Fibroblast of lung (primary cell): ENCODE measurements at places on chromosomes 11 and 22.

- DNase-seq = no peak
- H3K4me1 ChIP-seq = peaks cover 12% of the 10 kb centered on the region
- H3K36me3 ChIP-seq = no peaks in the 10 kb centered on the region
- H3K27ac ChIP-seq = no peak overlapping the region
These were observed 188.2 kb upstream of the ARHGAP20 start for GRCh38 chr11:110900426-110900825.

DNA sequence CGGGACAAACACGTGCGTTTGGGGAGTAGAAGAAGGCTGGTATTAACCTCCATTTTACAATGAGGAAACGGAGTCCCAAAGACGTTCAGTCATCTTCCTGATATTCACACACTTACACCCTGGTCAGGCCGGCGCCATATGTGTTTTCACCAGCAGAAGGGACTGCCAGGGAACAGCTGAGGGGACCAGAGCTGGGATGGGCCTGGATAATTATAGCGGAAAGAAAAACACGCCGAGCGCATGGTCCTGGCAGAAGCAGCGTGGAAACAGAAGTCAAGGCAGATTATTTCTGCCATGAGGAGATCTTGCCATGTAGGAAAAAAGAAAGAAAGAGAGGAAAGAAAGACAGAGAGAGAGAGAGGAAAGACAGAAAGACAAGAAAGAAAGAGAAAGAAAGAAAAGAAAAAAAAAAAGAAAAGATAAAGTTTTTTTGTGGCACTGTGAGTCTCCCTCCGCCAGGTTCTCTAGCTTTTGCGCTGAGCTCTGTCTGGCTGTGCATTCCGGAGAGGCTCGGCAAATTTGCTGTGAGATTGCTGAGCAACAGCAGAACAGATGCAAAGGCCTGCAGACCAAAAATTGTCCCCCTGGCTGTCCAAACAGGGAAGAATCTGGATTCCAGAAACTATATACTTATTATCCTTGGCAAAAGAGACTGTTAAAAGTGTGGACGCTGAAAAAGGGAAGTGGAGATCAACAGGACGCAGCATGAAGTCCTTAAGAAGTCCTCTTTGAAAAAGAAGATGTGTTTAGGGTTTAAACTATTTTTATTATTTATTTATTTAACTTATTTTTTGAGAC lies 1.3 kb upstream of the UCP2 start:
- peak overlapping the region; percentile 74 for H3K4me3 ChIP-seq
- peak overlapping the region; percentile 90 for H3K27ac ChIP-seq
- peaks cover 3% of the 10 kb centered on the region for H3K4me1 ChIP-seq
- DNase-seq = no peak
- no peaks in the 10 kb centered on the region for H3K27me3 ChIP-seq

DNA sequence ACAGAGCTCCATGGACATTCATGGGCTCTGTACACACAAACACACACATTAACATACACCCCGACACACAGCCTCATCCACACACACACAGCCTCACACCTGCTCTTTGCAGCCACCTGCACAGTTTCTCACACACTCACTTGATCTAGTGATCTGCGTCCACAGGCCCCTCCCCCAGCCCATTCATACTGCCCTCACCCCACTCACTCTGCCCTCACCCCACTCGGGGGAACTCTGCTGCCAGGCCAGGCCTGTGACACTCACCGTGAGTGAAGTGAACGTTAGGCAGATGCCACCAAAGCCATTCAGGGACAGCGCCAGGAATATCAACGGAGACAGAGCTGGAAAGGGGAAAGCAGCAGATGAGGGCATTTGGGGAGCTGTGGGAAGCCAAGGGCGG lies 15.0 kb downstream of the SLC43A1 start:
- no peak for DNase-seq
- no peak overlapping the region for H3K4me3 ChIP-seq
- H3K27me3 ChIP-seq = no peaks in the 10 kb centered on the region
- no peak overlapping the region for H3K27ac ChIP-seq
- H3K36me3 ChIP-seq = peaks cover 4% of the 10 kb centered on the region

- H3K27ac ChIP-seq = no peak overlapping the region
- DNase-seq = peak; percentile 84
- peaks cover 5% of the 10 kb centered on the region for H3K4me1 ChIP-seq
- no peaks in the 10 kb centered on the region for H3K36me3 ChIP-seq
- H3K27me3 ChIP-seq = no peaks in the 10 kb centered on the region
These were observed 28.0 kb upstream of the RRAS2 start for GRCh38 chr11:14386895-14387480.

- H3K27ac ChIP-seq = no peak overlapping the region
- H3K27me3 ChIP-seq = no peaks in the 10 kb centered on the region
- DNase-seq = no peak
- H3K4me3 ChIP-seq = no peak overlapping the region
These were observed 3.2 kb upstream of the CACNA1I start for GRCh38 chr22:39567135-39567946.

DNA sequence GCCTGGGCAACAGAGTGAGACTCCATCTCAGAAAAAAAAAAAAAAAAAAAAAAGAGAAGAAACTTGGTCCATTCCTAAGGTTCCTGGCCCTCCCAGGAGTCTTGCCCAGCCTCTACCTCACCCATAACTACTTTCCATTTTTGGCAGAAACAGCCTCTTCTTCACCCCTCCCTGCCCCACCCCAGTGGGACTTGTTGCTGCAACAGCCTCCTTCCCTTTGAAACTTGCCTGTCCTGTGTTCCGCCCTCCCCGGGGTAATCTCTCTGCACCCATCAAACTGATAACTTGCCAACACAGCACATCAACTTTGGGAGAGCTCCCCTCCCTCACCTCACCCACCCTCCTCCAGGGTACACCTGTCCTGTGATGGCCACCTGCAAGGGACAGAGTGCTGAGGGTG lies 10.0 kb upstream of the FAM83F start:
- no peak overlapping the region for H3K27ac ChIP-seq
- DNase-seq = no peak
- H3K36me3 ChIP-seq = no peaks in the 10 kb centered on the region
- no peaks in the 10 kb centered on the region for H3K4me1 ChIP-seq
- peaks cover 3% of the 10 kb centered on the region for H3K27me3 ChIP-seq

GRCh38 chr11:2460540-2461252 lies 15.9 kb downstream of the KCNQ1 start:
- no peak for DNase-seq
- no peaks in the 10 kb centered on the region for H3K36me3 ChIP-seq
- no peaks in the 10 kb centered on the region for H3K4me1 ChIP-seq
- no peaks in the 10 kb centered on the region for H3K27me3 ChIP-seq

DNA sequence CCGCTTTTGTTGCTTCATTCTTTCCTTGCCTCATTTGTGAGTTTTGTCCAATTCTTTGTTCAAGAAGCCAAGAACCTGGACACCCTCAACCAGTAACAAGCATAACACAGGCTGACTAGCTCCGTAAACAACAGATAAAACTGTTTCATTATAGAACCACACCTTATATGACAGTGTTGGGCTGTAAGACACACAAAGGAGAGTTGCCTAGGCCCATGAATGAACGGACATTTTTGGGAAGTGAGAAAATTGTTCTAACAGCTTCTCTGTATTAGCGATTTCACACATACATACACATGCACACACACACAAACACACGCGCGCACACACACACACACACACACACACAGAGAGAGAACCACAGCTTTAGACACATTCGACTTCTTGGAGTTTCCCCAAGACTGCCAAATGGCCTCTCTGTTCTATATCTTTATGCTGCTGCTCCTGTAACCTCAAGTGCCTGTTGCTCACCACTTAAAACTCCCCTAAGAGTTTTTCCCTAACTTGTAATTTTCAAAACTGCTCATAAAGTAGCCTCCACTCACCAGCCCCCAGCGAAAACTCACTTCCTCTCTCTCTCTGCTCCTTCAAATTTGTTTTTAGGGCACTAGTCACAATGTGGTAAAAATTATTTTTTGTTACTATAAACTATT lies 35.9 kb downstream of the CTSC start:
- H3K27me3 ChIP-seq = no peaks in the 10 kb centered on the region
- H3K27ac ChIP-seq = no peak overlapping the region
- H3K36me3 ChIP-seq = no peaks in the 10 kb centered on the region
- no peaks in the 10 kb centered on the region for H3K4me1 ChIP-seq

- no peak overlapping the region for H3K27ac ChIP-seq
- no peaks in the 10 kb centered on the region for H3K27me3 ChIP-seq
- H3K36me3 ChIP-seq = peaks cover 1% of the 10 kb centered on the region
- peaks cover 14% of the 10 kb centered on the region for H3K4me1 ChIP-seq
- H3K4me3 ChIP-seq = no peak overlapping the region
- no peak for DNase-seq
These were observed 32.4 kb downstream of the SPECC1L start for GRCh38 chr22:24303007-24303406.

DNA sequence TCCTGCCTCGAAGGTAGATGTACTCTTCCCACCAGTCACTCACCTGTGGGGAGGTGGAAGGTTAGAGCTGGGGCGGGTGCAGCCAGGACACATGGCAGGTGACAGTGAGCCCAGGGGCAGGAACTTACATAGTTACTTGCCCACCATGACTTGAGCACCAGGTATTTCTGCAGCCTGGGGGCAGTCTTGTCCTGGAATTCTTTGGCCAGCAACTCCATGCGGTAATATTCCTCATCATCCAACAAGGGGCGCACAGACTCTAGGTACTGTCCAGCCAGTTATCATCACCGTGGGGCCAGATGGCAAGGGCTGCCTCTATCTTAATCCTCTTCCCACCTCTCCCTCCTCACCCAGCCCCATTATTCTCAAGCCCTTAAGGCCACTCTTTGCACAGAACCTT lies 2.2 kb downstream of the CPT1B start:
- H3K27me3 ChIP-seq = no peaks in the 10 kb centered on the region
- peaks cover 8% of the 10 kb centered on the region for H3K4me1 ChIP-seq
- no peak overlapping the region for H3K4me3 ChIP-seq
- peak; percentile 24 for DNase-seq
- H3K27ac ChIP-seq = no peak overlapping the region

GRCh38 chr11:65854161-65854592 lies 3.8 kb downstream of the CFL1 start:
- peaks cover 52% of the 10 kb centered on the region for H3K36me3 ChIP-seq
- no peak for DNase-seq
- H3K27ac ChIP-seq = peak overlapping the region; percentile 32
- no peak overlapping the region for H3K4me3 ChIP-seq
- H3K4me1 ChIP-seq = peaks cover 19% of the 10 kb centered on the region
- H3K27me3 ChIP-seq = no peaks in the 10 kb centered on the region

GRCh38 chr11:116984589-116984988 lies 113.6 kb downstream of the SIK3 start:
- peak; percentile 98 for DNase-seq
- H3K4me3 ChIP-seq = peak overlapping the region; percentile 16
- H3K27me3 ChIP-seq = no peaks in the 10 kb centered on the region
- H3K36me3 ChIP-seq = no peaks in the 10 kb centered on the region
- H3K4me1 ChIP-seq = peaks cover 30% of the 10 kb centered on the region
- H3K27ac ChIP-seq = peak overlapping the region; percentile 87

DNA sequence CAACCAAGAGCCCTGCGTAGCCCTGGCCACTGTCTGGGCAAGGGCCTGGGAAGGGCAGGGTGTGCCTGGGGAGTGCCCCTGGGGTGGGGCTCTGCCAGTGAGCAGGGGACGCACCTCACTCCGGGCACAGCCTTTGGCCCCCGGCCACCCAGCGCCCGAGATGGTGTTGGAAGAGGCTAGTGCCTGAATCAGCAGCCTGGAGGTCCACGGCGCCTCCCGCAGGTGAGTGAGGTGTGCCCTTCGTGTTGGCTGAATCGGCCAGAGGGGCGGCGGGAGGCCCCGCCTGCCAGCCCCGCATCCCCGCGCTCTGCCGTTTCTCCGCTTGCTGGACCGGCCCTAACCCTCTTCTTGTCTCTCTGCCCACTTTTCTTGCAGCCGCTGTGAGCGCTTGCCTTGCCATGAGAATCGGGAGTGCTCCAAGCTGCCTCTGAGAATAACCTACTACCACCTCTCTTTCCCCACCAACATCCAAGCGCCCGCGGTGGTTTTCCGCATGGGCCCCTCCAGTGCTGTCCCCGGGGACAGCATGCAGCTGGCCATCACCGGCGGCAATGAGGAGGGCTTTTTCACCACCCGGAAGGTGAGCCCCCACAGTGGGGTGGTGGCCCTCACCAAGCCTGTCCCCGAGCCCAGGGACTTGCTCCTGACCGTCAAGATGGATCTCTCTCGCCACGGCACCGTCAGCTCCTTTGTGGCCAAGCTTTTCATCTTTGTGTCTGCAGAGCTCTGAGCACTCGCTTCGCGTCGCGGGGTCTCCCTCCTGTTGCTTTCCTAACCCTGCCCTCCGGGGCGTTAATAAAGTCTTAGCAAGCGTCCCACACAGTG lies 60.1 kb downstream of the FBLN1 start:
- H3K27me3 ChIP-seq = peaks cover 5% of the 10 kb centered on the region
- H3K4me1 ChIP-seq = no peaks in the 10 kb centered on the region
- DNase-seq = no peak
- no peak overlapping the region for H3K4me3 ChIP-seq
- no peaks in the 10 kb centered on the region for H3K36me3 ChIP-seq
- no peak overlapping the region for H3K27ac ChIP-seq

GRCh38 chr11:75508051-75508561 lies 17.6 kb downstream of the GDPD5 start:
- no peaks in the 10 kb centered on the region for H3K36me3 ChIP-seq
- peaks cover 4% of the 10 kb centered on the region for H3K27me3 ChIP-seq

- no peaks in the 10 kb centered on the region for H3K27me3 ChIP-seq
- no peak for DNase-seq
- H3K4me1 ChIP-seq = no peaks in the 10 kb centered on the region
- H3K27ac ChIP-seq = no peak overlapping the region
- H3K4me3 ChIP-seq = no peak overlapping the region
- no peaks in the 10 kb centered on the region for H3K36me3 ChIP-seq
These were observed 595.0 kb downstream of the TBC1D22A start for GRCh38 chr22:47357493-47357892.

GRCh38 chr22:38221908-38222796 lies 20.4 kb downstream of the MAFF start:
- H3K36me3 ChIP-seq = peaks cover 29% of the 10 kb centered on the region
- H3K27me3 ChIP-seq = no peaks in the 10 kb centered on the region
- no peak overlapping the region for H3K4me3 ChIP-seq
- H3K27ac ChIP-seq = no peak overlapping the region

- no peak overlapping the region for H3K4me3 ChIP-seq
- H3K36me3 ChIP-seq = no peaks in the 10 kb centered on the region
- no peaks in the 10 kb centered on the region for H3K4me1 ChIP-seq
- DNase-seq = no peak
- H3K27me3 ChIP-seq = no peaks in the 10 kb centered on the region
- H3K27ac ChIP-seq = no peak overlapping the region
These were observed 24.3 kb downstream of the TTC12 start for GRCh38 chr11:113338730-113339129.

- no peaks in the 10 kb centered on the region for H3K4me1 ChIP-seq
- no peak overlapping the region for H3K27ac ChIP-seq
- no peaks in the 10 kb centered on the region for H3K27me3 ChIP-seq
- DNase-seq = no peak
- no peak overlapping the region for H3K4me3 ChIP-seq
- no peaks in the 10 kb centered on the region for H3K36me3 ChIP-seq
These were observed 45.3 kb upstream of the KCNA4 start for GRCh38 chr11:30062103-30062502.

DNA sequence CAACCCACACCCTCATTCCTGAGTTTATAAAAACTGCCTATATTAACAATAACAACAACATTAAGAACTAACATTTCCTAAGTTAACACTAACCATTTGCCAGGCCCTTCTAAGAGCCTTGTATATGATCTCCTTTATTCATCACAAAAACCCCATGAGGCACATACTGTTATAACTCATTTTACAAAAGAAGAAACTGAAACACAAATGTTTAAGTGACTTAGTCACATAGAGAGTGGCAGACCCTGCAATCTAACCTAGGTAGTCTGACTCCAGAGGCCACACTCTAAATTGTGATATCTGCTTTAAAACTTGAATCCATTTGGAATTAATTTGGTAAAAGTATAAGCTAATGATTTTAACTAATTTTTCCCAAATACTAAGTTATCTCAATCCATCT lies 116.1 kb downstream of the SYT9 start:
- no peaks in the 10 kb centered on the region for H3K36me3 ChIP-seq
- H3K27me3 ChIP-seq = no peaks in the 10 kb centered on the region
- H3K4me1 ChIP-seq = no peaks in the 10 kb centered on the region
- H3K27ac ChIP-seq = no peak overlapping the region
- H3K4me3 ChIP-seq = no peak overlapping the region
- DNase-seq = no peak
